ENCODE measurements at places on chromosomes 1 and 21.

DNA sequence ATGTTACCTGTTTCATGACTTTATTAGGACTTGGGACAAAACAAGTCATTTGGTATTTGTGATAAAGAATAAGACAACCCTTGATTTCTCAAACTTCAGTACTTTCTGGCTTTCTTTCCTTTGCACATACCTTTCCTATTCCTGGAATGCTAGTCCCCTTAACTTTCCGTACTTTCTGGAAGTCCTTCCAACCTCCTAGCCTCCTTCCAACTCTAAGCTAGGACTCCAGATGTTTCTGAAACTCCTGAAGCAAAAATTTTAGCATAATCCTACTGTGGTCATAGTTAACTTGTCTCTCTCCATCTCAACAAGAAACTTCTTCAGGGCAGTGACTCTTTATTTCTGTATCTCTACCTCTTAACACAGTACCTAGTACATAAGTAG is 19.8 kb upstream of the C1orf105 start:
- no peak for DNase-seq

- DNase-seq = peak; percentile 87
Observed at GRCh38 chr1:43358746-43359693, at the start of gene CDC20. CDC20 (plus strand) TSS chr1:43358981; CDS start chr1:43359216, 235 bp downstream.

DNA sequence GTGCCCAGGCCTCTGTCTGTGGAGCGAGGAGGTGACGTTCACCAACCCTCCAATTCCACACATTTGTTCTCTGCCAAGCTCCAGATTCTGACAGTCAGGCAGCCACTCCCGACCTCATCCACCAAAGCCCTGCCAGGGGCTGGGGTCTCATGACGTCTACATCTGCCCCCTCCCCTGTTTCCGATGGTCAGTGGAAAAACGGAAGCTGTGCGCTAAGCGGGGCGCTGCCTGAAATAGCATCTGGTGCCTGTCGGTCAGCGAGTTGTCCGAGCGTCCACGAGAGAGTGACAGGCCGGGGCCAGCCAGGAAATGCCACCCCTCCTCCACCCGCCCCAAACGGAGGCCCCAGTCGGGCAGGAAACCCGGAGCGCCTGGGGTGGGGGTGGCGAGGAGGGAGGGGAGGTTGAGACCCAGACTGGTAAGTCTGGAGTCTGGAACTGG is 3.2 kb upstream of the TAL1 start:
- no peak for DNase-seq

GRCh38 chr1:71987181-71987580 is 295.2 kb downstream of the NEGR1 start:
- no peak for DNase-seq

- no peak for DNase-seq
Observed at GRCh38 chr1:29162476-29163138, 19.1 kb downstream of the SRSF4 start.

DNA sequence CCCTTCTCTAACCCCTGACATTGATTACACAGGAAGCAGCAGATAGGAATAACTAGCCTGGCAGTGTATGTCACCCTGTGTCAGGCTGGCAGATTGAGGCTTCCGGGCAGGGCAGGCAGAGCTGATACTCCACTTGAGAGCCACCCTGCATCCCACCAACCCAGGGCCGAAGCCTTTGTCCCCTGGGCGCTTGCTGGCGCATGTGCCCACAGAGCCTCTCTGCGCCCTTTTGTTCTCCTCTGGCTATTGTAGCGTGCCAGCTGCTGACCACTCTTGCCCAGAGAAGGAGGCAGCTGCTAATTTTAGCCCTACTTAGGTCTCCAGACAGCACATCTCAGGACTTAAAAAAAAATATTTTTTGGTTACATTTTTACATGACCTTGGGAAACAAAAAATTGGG is 304.9 kb downstream of the HHAT start:
- DNase-seq = no peak

DNA sequence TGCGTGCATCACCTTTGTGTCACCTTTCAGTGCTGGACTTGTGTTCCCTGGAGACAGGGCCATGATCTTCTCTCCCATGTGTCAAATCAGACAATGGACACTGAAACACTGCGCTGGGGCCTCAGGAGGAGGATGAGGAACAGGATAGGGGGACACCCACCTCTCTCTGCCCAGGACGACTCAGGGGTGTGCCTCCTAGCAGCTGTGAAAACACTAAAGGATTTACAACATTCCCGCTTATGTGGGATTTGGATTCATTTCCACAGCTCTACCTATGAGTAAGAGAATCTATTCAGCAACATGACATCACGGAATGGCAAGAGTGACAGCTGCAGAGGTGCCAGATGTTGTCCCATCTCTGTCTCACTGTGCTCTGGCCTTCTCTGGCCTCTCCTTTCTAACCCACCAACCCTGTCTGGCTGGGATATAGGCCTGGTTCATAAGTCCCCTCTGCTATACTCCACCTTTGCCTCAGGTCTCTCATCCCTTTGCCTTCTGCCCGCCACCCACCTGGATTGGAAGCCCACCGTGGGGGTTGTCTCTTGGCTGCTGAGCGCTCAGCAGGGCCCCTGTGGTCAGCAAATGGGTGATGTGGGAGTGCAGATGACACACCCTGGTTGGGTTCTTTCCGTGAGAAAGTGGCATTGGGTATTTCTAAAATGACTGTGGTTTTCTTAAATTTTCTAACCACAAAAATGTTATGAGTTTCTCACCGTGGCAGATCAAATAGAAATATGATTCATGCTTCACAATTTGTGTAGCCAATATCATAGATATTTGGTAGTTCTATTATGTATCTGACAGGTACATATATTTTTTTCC is 47.1 kb upstream of the TLR5 start:
- peak; percentile 25 for DNase-seq

GRCh38 chr1:66684353-66684752 is 67.9 kb upstream of the DYNLT5 start:
- no peak for DNase-seq

GRCh38 chr1:207857447-207857846 is 53.5 kb downstream of the CD34 start:
- no peak for DNase-seq

GRCh38 chr1:202244841-202245261 is 51.3 kb downstream of the LGR6 start:
- DNase-seq = no peak

- DNase-seq = no peak
Observed at GRCh38 chr1:29380532-29380931, 144.2 kb downstream of the PTPRU start.

- no peak for DNase-seq
Observed at GRCh38 chr1:101496109-101496508, 259.3 kb downstream of the S1PR1 start.

DNA sequence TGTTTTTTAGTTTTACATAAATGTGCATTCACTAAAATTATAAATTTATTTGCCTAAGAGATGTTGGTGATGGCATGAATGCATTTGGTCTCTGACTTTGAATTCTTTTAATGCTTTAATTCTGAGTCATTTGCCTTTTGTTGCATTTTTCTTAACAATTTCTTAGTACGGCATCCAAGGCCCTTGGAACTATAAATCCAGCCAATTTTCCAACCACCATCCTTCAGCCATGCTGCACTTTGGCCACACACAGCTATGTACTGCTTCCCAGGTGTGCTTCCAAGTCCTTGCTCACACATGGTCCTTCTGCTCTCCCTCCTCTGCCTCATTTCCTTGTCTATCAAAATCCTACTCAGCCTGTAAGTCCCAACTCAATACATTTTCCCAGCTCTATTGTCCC is 161.0 kb downstream of the DHRS3 start:
- no peak for DNase-seq

- DNase-seq = no peak
Observed at GRCh38 chr1:152118915-152119314, 3.7 kb upstream of the TCHH start.

DNA sequence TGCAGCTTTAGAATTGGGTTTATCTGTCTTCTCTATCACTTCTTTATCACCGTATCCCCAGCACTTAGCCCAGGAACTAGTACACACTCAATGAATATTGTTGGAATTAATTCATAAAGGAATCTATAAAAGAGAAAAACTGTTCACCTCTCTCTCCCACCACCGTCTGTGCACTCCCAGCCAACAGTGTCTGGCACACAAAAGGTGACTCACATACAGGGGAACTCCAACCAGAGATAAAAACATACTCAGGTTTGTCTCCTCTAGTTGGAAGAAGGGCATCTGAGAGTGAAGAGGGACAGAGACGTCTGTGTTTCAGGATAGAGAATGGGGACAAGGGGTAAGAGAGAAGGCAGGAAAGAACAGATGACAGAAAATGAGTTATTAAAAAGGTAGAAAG is 10.0 kb downstream of the ITLN1 start:
- DNase-seq = no peak

GRCh38 chr21:21101911-21102310 is 103.7 kb downstream of the NCAM2 start:
- DNase-seq = no peak

- peak; percentile 15 for DNase-seq
Observed at GRCh38 chr1:222095606-222096475, 354.0 kb upstream of the DUSP10 start.

DNA sequence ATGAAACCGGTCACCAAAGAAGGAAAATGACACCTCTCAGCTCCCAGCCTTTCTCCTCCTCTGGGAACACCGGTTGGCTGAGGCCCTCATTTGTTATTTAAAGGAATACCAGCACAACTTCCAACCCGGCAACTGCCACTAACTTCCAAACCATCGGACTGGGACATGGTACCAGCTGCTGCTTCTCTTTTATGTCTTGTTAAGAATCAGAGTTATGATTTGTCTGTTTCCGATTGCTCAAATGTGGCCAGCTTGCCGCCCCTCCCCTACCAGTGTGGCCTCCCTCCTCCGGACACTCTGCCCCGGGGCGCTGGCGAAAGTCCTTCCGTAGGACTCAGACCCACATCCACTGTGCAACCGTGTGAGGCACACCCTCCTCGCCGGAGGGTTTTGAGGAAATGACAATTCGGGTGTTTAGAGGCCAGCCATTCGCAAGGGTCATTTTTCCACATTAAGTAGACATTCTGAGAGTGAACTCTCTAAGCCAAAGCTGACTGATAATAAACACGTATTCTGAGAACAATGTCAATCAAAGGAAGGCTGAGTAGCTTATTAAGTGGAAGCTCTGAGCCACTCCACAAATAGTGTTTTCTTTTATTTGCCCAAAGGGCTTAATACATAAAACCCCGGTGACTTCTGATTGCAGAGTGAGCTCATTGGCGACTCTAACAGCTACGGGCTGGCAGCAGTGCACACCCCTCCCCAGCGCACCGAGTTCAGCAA is 5.5 kb downstream of the RIPK4 start:
- no peak for DNase-seq

- no peak for DNase-seq
Observed at GRCh38 chr1:201816309-201816854, 12.6 kb upstream of the IPO9 start.

DNA sequence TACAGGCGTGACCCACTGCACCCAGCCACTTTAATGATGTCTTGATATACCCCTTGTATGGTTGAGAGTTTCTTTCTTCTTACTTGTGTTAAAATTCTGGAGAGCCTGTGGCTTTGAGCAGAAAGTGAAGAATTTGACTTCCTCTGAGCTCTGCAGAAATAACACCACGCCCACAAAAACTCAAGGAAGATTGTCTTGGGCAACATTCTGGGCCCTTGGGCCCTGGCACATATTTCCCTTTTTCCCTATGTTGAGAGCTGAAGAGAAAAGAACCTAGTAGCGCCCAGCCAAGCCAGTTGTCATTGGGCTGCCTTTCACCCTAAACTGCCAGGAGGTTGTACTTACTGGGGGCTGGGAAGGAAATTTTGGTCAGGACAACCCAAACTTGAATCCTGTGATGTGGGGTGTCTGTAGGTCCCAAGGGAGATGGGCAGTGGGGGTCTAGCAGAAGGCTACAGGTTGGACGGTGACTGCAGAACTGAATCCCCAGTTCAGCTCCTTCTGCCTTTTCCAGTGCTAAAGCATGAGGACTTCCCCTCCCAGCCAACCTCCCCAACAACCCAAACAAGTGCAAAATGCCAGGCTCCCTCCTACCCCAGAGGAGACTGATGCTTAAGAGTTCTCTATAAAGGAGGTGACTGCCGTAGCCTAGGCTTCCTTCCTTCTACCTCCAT is 11.7 kb upstream of the SNAPIN start:
- no peak for DNase-seq

GRCh38 chr1:223731133-223731770 is 18.9 kb downstream of the CAPN2 start:
- DNase-seq = no peak

GRCh38 chr1:40782371-40782956 is 1.1 kb upstream of the KCNQ4 start:
- no peak for DNase-seq

GRCh38 chr1:92184632-92185031 is 33.1 kb upstream of the C1orf146 start:
- peak; percentile 25 for DNase-seq

DNA sequence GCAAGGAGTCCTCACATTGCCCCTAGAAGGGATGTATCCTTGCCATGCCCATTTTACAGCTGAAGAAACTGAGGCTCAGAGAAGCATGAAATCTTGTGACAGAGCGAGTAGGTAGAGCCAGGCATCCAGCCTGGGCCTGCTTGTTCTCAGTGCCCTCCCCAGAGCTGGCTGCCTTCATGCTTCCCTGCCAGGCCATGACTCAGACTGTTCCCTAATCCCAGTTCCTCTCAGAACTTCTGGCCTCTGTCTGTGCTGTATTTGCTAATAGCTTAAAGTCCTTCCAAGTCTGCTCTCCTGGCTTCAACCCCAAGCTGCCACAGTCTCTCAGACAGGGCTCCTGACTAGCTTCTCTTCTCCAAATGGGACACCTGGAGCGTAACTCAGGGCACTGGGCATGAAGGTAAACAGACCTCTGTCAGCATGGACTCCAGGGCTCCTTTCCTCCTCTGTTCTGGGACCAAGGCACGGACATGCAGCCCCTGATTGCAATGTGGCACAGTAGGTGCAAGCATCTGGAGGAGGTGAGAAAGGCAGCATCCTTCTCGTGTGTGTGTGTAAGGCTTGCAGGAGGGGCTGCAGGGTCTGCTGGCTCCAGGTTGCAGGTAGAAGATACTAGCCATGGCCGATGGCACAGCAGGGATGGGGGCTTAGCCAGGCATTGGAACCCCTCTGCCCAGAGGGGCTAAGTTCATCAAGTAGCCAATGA is 122.7 kb downstream of the HMGB4 start:
- DNase-seq = no peak

DNA sequence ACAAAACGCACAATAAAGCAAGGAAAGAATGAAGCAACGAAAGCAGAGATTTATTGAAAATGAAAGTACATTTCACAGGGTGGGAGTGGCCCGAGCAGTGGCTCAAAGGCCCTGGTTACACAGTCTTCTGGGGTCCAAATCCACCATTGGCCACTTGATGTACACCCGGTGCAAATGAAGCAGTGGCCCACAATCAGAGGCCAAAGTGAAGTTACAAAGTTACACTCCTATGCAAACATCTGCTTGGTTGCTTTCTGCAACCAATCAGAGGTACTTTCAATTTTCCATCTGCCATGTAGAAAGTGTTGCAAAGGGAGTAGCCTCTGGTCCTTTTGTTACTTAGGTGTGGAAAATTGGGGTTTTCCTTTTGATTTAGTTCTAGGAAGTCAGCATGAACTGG is 10.0 kb upstream of the DNAH14 start:
- no peak for DNase-seq

DNA sequence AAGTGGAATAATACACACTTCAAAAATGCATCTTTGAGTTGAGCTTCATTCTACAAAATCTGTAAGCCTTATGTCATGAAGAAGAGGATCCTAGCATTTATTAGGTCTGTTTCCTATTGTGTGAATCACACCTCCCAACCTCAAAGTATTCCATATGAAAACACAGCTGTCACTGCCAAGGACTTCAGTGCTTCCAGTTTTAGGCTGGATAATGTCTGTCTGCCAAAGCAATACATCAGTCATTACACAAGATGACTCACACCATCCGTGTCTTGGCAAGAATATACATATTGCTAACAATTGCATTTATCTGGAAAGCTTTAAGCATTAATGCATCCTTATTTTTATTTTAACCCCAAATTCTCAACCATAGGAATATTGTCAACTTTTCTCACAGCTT is 125.7 kb upstream of the TMPRSS15 start:
- peak; percentile 61 for DNase-seq
